ENCODE measurements at places on chromosomes 1 and 21. TPM values are rescaled to one million over a fixed set of nuclear protein-coding genes. Genes with fewer than 3 reads are reported as not detected.

The FHAD1 gene
- total RNA-seq: 0.64 TPM

The IL20 gene
- total RNA-seq: not detected

The C1orf226 gene
- total RNA-seq: 1.2 TPM

The FMO2 gene
- total RNA-seq: not detected

Measured in A549 treated with Mapracorat at 1 μM for 4 hours (cell line).